ENCODE measurements at places on chromosomes 11 and 22. TPM values are rescaled to one million over a fixed set of nuclear protein-coding genes. Genes with fewer than 3 reads are reported as not detected.

FAM111B gene
- total RNA-seq, result 18.0 TPM

IFITM2 gene
- total RNA-seq, result 46.6 TPM

OR2AG1 gene
- total RNA-seq, result under 0.01 TPM

GLYAT gene
- total RNA-seq, result not detected

LRP5 gene
- total RNA-seq, result 45.8 TPM

TRIM51 gene
- not detected for total RNA-seq

VWCE gene
- total RNA-seq, result 1.7 TPM

SCN2B gene
- not detected for total RNA-seq

OR8D4 gene
- total RNA-seq, result 0.04 TPM

TBX1 gene
- 6.5 TPM for total RNA-seq

MS4A15 gene
- not detected for total RNA-seq

MMP12 gene
- not detected for total RNA-seq

ABTB2 gene
- total RNA-seq, result 0.07 TPM

CTNND1 gene
- 247 TPM for total RNA-seq

SYT12 gene
- total RNA-seq, result 0.04 TPM

NCR3LG1 gene
- total RNA-seq, result 10.5 TPM

RASGRP2 gene
- 0.53 TPM for total RNA-seq

KRTAP5-11 gene
- total RNA-seq, result not detected

OR52I1 gene
- total RNA-seq, result not detected

SSTR3 gene
- total RNA-seq, result not detected

APOA1 gene
- total RNA-seq, result not detected

ART5 gene
- not detected for total RNA-seq

MYH9 gene
- total RNA-seq, result 1,280 TPM

HARBI1 gene
- 5.2 TPM for total RNA-seq

DDTL gene
- 0.99 TPM for total RNA-seq

OR2D2 gene
- 0.18 TPM for total RNA-seq

PATE2 gene
- 0.07 TPM for total RNA-seq

SMC1B gene
- 0.04 TPM for total RNA-seq

SERHL2 gene
- total RNA-seq, result 3.4 TPM

RPL3 gene
- total RNA-seq, result 4,770 TPM

GPHA2 gene
- total RNA-seq, result not detected

COA4 gene
- total RNA-seq, result 76.2 TPM

GGT1 gene
- 0.28 TPM for total RNA-seq

SERPING1 gene
- not detected for total RNA-seq

GNB1L gene
- total RNA-seq, result 14.6 TPM

ZDHHC5 gene
- 39.4 TPM for total RNA-seq

KCNK4 gene
- total RNA-seq, result not detected

RAB39A gene
- 0.07 TPM for total RNA-seq

GP1BB gene
- total RNA-seq, result 0.79 TPM

CHRNA10 gene
- total RNA-seq, result 0.33 TPM

IGSF22 gene
- total RNA-seq, result not detected

EFCAB6 gene
- 0.14 TPM for total RNA-seq

TYR gene
- total RNA-seq, result not detected

C11orf42 gene
- not detected for total RNA-seq

OR10A5 gene
- not detected for total RNA-seq

WNT7B gene
- not detected for total RNA-seq

NRIP3 gene
- total RNA-seq, result 4.0 TPM

PANX3 gene
- not detected for total RNA-seq

TYMP gene
- total RNA-seq, result 14.4 TPM

CABP4 gene
- 0.33 TPM for total RNA-seq

MGAT3 gene
- not detected for total RNA-seq

SAA1 gene
- not detected for total RNA-seq

TIMP3 gene
- total RNA-seq, result 0.07 TPM

Measured in pulmonary artery endothelial cell (primary cell).